ENCODE measurements at places on chromosomes 6 and 20. TPM values are rescaled to one million over a fixed set of nuclear protein-coding genes. Genes with fewer than 3 reads are reported as not detected.

Gene DYNLT2
- 2.7 TPM for total RNA-seq

DNA sequence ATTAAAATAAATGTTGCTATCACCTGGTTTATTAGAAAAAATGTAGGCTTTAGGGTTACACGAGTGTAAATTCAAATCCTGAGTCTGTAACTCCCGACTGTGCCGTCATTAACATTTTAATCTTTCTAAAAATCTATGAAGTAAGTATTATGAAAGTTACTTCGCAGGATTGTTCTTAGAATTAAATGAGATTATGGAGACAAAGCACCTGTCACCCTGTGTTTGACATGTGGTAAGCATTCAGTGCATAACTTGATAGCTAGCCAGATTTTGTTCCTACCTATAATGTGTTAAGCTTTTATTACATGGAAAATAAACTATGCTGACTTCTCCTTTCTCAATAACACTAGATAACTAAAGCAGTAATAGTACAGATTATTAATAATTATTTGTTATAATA is 429.7 kb upstream of the MMS22L start:
- H3K27ac ChIP-seq, result no peak overlapping the region
- no peak for DNase-seq
- no peaks in the 10 kb centered on the region for H3K27me3 ChIP-seq
- no peak overlapping the region for H3K4me3 ChIP-seq
- no peaks in the 10 kb centered on the region for H3K36me3 ChIP-seq

DNA sequence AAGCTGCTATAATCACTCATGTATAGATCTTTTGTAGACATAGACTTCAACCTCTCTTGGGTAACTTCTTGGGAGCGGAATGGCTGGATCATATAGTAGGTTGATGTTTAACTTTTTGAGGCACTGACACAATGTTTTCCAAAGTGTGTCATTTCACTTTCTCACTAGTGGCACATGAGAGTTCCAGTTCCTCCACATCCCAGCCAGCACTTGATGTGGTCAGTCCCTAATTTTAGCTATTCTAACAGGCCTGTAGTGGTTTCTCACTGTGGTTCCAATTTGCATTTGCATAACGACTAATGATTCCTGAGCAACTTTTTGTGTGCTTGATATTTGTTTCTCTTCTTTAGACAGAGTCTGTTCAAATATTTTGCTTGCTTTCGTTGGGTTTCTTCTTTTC is 221.3 kb downstream of the DLL1 start:
- peaks cover 22% of the 10 kb centered on the region for H3K27me3 ChIP-seq
- no peaks in the 10 kb centered on the region for H3K4me1 ChIP-seq
- DNase-seq, result no peak
- peaks cover 2% of the 10 kb centered on the region for H3K36me3 ChIP-seq
- no peak overlapping the region for H3K4me3 ChIP-seq
- no peak overlapping the region for H3K27ac ChIP-seq

DNA sequence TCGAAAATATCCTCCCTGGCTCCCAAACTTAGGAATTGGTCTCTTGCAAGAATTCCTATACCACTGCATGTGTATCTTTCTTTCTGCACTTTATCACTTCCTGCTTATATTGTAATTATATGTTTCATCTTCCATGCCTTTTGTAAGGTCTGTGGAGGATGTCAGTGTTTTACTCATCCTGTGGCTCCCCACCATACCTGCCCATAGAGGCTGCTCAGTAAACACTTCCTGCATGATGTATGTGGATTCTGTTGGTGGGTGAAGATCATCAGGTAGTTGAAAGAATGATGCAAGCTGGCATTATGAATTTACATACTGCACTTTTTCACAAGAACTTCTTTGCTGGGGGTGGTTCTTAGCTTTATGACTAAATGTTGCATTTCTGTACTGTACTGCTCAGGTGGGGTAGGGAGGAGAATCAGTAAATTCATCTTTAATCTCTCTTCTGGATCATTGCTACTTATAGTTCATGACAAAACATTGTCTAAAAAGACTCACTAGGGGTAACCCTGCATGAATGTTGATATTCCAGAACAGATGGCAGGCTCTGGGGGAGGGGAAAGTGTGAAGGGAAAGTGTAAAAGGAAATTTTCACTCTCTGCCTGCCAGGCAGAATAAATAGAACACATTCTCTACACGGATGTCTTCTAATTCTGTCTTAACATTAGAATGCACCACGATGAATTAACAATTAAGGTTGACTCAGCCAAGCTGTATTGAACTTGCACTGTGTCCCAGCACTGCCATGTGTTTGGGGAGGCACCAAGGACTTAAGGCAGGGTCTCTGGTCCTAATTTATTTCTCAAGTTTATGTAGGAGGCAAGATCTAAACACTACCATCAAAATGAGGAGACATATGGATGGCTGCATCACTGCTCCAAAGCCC is 36.0 kb upstream of the KLHL31 start:
- peaks cover 15% of the 10 kb centered on the region for H3K4me1 ChIP-seq
- H3K4me3 ChIP-seq, result peak overlapping the region; percentile 27
- no peaks in the 10 kb centered on the region for H3K27me3 ChIP-seq
- DNase-seq, result peak; percentile 41
- H3K36me3 ChIP-seq, result no peaks in the 10 kb centered on the region

DNA sequence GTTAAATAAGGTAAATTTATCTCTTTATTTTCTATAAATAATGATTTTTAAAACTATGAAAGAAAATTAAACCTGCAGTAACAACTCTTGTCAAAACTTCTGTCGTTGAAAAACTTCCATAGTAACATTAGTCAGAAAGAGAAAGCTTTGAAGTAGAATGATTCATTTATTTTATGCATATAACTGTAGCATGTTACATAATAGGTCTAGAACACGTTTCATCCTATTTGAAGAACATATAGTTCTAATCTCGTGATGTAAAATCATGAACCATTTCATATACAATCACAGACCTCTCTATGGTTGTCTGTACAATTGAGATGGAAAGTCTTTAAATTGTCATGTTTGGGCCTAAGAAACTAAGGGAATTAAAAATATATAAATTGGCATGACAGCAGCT is 61.3 kb upstream of the MYLIP start:
- H3K4me1 ChIP-seq, result no peaks in the 10 kb centered on the region
- no peak overlapping the region for H3K4me3 ChIP-seq
- no peak for DNase-seq
- H3K27me3 ChIP-seq, result peaks cover 28% of the 10 kb centered on the region

DNA sequence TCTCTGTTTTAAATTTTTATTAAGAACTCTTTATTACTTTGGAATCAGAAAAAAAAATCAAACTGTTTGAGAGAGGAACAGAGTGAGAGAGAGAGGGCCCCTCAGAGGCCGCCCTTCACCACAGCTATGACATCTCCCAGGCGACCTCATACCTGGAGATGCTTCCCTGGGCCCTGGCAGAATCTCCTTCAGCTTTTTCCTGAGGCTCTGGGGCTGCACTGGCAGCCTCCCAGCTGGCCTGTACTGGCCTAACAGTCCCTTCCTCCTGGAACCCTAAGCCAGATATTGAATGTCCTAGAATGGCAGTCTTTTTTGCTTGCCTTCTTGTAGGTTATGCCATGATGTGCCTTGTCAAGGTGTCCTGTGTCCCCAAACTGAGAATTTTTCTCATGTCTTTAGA is 13.7 kb downstream of the ABHD12 start:
- peaks cover 35% of the 10 kb centered on the region for H3K4me1 ChIP-seq
- no peak for DNase-seq
- no peak overlapping the region for H3K4me3 ChIP-seq

DNA sequence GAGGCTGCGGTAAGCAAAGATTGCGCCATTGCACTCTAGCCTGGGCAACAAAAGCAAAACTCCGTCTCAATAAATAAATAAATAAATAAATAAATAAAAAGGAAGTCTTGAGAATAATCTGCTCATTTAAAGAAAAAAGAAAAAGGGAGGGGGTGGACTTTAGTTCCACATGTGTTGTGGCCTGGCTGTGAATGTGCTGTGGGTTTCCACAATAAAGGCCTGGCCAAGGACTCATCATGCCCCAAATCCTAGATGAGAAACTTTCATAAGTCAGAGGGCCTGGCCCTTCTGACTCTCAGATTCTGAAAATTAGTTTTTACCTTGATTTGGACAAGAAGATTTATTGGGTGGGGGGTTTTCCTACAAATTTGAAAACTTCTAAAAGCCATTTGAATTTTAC is 48.4 kb downstream of the RIOK1 start:
- no peak overlapping the region for H3K4me3 ChIP-seq
- peaks cover 6% of the 10 kb centered on the region for H3K36me3 ChIP-seq
- H3K27ac ChIP-seq, result no peak overlapping the region
- H3K27me3 ChIP-seq, result no peaks in the 10 kb centered on the region
- no peaks in the 10 kb centered on the region for H3K4me1 ChIP-seq

DNA sequence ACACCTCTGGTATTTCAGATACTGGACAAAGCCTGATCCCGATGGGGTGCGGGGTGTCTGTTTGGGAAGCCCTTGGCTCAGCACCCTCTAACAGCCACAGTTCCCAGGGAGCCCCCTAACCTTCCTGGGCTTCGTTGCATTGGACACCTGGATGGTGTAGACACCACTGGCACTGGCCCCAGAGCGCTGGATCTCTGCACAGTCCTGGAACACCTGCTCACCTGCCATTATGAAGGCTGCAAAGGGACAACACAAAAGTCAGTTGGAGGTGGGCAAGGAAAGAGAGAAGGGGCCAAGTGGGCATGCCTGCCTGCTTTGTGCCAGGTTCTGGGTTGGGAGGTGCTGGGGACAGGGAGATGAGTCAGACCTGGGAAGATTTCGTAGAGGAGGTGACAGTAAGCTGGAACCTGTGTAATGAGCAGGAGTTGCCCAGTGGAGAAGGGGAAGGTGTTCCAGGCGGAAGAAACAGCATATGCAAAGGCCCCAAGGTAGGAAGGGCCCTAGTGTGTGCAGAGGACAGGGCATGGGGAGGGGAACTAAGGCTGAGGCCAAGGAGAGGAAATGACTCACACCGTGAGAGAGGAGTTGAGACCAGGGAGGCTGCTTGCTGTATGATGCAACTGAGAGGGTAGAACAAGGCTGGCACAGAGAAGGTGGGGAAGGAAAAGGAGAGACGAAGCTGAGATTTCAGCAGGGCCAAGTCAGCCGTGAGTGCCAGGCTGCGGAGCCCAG is 34.9 kb downstream of the ANGPT4 start:
- H3K36me3 ChIP-seq, result peaks cover 2% of the 10 kb centered on the region
- H3K4me3 ChIP-seq, result peak overlapping the region; percentile 60
- H3K4me1 ChIP-seq, result peaks cover 33% of the 10 kb centered on the region
- H3K27me3 ChIP-seq, result peaks cover 36% of the 10 kb centered on the region

GRCh38 chr6:68741501-68742386 is 106.7 kb downstream of the ADGRB3 start:
- DNase-seq, result no peak
- no peaks in the 10 kb centered on the region for H3K27me3 ChIP-seq
- no peak overlapping the region for H3K27ac ChIP-seq
- no peaks in the 10 kb centered on the region for H3K36me3 ChIP-seq

GRCh38 chr6:4369616-4370015 is 234.2 kb upstream of the ECI2 start:
- peaks cover 31% of the 10 kb centered on the region for H3K27me3 ChIP-seq
- H3K4me3 ChIP-seq, result no peak overlapping the region
- H3K27ac ChIP-seq, result no peak overlapping the region
- no peaks in the 10 kb centered on the region for H3K4me1 ChIP-seq
- H3K36me3 ChIP-seq, result no peaks in the 10 kb centered on the region

DNA sequence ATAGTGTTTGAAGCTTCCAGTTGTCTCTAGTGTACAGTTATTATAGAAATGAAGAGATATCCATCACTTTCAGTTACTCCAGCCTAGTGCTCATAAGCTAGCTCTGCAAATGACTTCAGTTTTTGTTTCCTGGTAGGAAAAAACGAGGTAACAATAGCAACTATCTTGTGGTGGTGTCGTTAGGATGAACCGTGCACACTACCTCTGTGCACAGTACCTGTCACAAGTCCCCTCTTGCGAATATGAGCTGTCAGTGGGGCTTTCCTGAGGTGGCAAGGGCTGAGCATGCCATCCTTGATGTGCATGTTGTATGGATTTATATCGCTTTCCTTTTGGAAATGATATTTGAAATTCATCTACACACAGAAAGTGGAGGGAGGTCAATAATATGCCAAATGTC is 151.8 kb downstream of the ARID1B start:
- H3K4me3 ChIP-seq, result no peak overlapping the region
- no peaks in the 10 kb centered on the region for H3K27me3 ChIP-seq
- H3K27ac ChIP-seq, result no peak overlapping the region

DNA sequence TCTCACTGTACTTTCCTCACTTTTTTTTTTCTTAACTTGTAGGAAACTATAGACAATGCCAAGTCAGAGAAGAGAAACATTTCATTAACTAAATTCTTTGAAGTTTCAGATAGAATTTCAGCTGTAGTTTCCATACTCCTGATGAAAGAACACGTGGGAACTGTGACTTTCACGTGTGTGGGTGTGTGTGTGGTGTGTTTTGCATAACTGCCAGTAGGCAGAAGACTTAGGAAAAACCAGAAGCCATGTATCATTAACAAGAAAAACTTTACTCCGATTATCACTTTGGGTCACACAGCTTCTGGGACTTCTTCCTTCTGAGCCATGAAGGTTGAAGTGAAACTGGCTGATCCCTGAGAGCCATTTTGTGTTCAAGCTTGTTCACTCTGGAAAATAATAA is 483.3 kb downstream of the TFAP2B start:
- no peaks in the 10 kb centered on the region for H3K27me3 ChIP-seq
- H3K27ac ChIP-seq, result no peak overlapping the region
- no peak for DNase-seq
- H3K4me3 ChIP-seq, result no peak overlapping the region
- no peaks in the 10 kb centered on the region for H3K36me3 ChIP-seq
- no peaks in the 10 kb centered on the region for H3K4me1 ChIP-seq

GRCh38 chr6:168280899-168281245 is 38.7 kb downstream of the DACT2 start:
- peaks cover 2% of the 10 kb centered on the region for H3K4me1 ChIP-seq
- no peak overlapping the region for H3K4me3 ChIP-seq
- H3K27me3 ChIP-seq, result peaks cover 21% of the 10 kb centered on the region
- H3K27ac ChIP-seq, result peak overlapping the region; percentile 72
- no peak for DNase-seq

DNA sequence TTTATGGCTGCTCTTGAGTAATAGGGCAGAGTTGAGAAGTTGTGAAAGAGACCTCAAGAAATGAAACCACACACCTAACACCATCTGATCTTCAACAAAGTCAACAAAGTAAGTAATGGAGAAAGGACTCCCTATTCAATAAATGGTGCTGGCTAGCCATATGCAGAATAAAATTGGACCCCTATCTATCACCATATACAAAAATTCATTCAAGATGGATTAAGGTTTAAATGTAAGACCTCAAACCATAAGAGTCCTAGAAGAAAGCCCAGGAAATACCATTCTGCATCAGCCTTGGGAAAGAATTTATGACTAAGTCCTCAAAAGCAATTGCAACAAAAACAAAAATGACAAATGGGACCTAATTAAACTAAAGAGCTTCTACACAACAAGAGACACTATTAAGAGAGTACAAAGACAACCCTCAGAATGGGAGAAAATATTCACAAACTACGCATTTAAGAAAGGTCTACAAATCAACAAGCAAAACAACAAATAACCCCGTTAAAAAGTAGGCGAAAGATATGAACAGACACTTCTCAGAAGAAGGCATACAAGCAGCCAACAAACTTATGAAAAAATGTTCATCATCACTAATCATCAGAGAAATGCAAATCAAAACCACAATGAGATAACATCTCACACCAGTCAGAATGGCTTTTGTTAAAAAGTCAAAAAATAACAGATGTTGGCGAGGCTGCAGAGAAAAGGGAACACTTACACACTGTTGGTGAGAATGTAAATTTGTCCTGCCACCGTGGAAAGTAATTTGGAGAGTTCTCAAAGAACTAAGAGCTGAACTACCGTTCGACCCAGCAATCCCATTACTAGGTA is 4.0 kb downstream of the MAP3K5 start:
- peak overlapping the region; percentile 88 for H3K4me3 ChIP-seq
- peaks cover 81% of the 10 kb centered on the region for H3K4me1 ChIP-seq
- DNase-seq, result no peak
- no peaks in the 10 kb centered on the region for H3K27me3 ChIP-seq
- peaks cover 8% of the 10 kb centered on the region for H3K36me3 ChIP-seq
- peak overlapping the region; percentile 89 for H3K27ac ChIP-seq
